Activated naive CD4-positive, alpha-beta T cell treated with anti-CD3 and anti-CD28 coated beads, Interleukin-2, amount 10 ng/mL, durations not matched to agents 5 hours and 36 hours (primary cell): ENCODE measurements at places on chromosomes 5 and 9. TPM values are rescaled to one million over a fixed set of nuclear protein-coding genes. Genes with fewer than 3 reads are reported as not detected.

SNCAIP gene
- not detected for total RNA-seq

TMEM171 gene
- not detected for total RNA-seq

SHISAL2B gene
- total RNA-seq: not detected

ADAMTS19 gene
- not detected for total RNA-seq

GLRA1 gene
- not detected for total RNA-seq

SPEF2 gene
- total RNA-seq: 6.3 TPM

TAF11L5 gene
- not detected for total RNA-seq

GKAP1 gene
- 6.2 TPM for total RNA-seq

PHF24 gene
- total RNA-seq: not detected

PDZD2 gene
- total RNA-seq: not detected

ASPN gene
- total RNA-seq: not detected

EIF4E1B gene
- total RNA-seq: not detected

FAXDC2 gene
- not detected for total RNA-seq

AQP7 gene
- total RNA-seq: 0.55 TPM

MAMDC2 gene
- not detected for total RNA-seq

SH3RF2 gene
- not detected for total RNA-seq

FAM151B gene
- 0.23 TPM for total RNA-seq

ANGPTL2 gene
- not detected for total RNA-seq

SIMC1 gene
- total RNA-seq: 28.9 TPM

NMUR2 gene
- total RNA-seq: not detected

FAM153A gene
- total RNA-seq: 42.8 TPM

GRM6 gene
- not detected for total RNA-seq

MEGF10 gene
- total RNA-seq: not detected

APBA1 gene
- 0.35 TPM for total RNA-seq

RAI14 gene
- total RNA-seq: 0.12 TPM

PCDHGA8 gene
- total RNA-seq: not detected

RXRA gene
- total RNA-seq: 6.4 TPM

CD72 gene
- total RNA-seq: 6.1 TPM

SHROOM1 gene
- 0.91 TPM for total RNA-seq

CYLC2 gene
- not detected for total RNA-seq

SPINK5 gene
- not detected for total RNA-seq

F12 gene
- 0.68 TPM for total RNA-seq

JMY gene
- 6.8 TPM for total RNA-seq

FBLL1 gene
- total RNA-seq: not detected

CATSPER3 gene
- total RNA-seq: 0.67 TPM

MVB12B gene
- total RNA-seq: 1.4 TPM

CCL27 gene
- total RNA-seq: not detected

IL5 gene
- total RNA-seq: 1.5 TPM

JAKMIP2 gene
- 0.35 TPM for total RNA-seq

NTNG2 gene
- 2.2 TPM for total RNA-seq

COL23A1 gene
- total RNA-seq: 0.19 TPM

AHRR gene
- 10.2 TPM for total RNA-seq
